Tongue (tissue), 3 donors: ENCODE measurements at places on chromosomes 1 and 21. TPM values are rescaled to one million over a fixed set of nuclear protein-coding genes. Genes with fewer than 3 reads are reported as not detected.

Gene SERTAD4
- total RNA-seq, result 7.0 TPM

Gene CFHR4
- total RNA-seq, result not detected

Gene VASH2
- total RNA-seq, result 17.3 TPM

Gene ANXA9
- total RNA-seq, result 1.6 TPM

Gene ANKRD45
- total RNA-seq, result 0.72 TPM

Gene RHOU
- total RNA-seq, result 19.2 TPM

Gene RNF11
- 91.6 TPM for total RNA-seq

Gene CITED4
- total RNA-seq, result 7.9 TPM

GRCh38 chr1:152052606-152053005 lies 15.8 kb upstream of the S100A11 start:
- peak; percentile 91 for DNase-seq

DNA sequence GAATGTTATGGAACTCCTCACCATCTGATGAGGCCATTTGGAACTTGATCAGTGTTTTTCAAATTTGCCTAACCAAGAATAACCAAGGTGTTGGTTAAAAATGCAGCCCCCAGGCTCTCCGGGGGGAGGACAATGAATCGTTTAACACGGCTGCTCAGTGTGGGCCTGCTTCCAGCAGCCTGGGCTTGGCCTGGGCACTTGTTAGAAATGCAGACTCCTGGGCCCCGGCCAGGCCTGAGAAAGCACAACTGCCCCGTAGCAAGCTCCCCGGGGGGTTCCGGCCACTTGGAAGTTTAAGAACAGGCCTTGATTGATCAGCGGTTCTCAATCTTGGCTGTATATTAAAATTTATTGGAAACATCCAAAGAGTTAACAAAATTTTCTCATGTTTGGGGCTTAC lies 22.8 kb upstream of the C2CD2 start:
- no peak for DNase-seq

DNA sequence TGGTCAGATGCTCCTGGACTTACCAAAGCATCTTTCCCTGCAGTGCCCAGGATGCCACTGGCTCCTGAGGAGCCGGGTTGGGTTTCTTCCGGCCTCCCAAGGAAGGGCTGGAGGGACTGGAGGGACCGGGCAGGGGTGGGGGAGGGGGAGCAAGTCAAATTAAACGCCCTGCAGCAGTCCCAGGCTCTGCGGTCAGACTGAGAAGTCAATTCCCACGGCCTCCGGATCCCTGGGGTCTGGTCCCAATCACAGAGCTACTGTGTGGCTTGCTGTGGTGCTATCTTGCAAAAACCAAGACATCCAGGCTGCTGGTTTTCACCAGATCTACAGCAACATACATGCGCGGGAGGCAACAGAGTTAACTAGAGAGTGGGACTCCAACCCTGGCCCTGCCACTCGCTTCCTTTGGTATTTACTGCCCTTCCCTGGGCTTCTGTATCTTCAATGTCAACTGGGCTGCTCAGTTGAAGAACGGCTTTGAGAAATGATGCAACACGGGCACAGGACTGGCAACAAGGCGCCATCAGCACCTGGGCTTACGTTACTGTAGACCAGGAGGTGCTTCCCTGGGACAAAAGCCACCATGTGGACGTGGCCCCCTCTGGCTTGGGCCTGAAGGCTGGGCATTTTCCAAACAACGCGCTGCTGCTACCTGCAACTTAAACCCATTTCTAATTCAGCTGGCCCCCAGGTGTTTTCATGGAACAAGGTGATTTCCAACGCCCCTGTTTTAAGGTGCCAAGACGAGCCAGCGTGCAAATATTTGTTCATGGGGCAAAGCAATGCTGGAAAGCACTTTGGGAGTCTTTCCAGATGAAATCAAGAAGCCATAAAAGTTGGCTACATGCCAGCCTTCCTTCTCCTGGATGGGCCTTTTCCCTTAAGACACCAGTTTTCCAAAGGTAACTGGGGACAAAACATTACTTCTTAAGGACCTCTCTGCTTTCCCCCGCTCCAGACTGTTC lies 11.5 kb downstream of the RCC2 start:
- no peak for DNase-seq

- DNase-seq, result peak; percentile 84
These were observed 9.6 kb upstream of the GUCA2A start for GRCh38 chr1:42173961-42174735.

GRCh38 chr1:33424610-33425009 lies 6.3 kb downstream of the PHC2 start:
- DNase-seq, result no peak

GRCh38 chr1:171762143-171762563 lies 19.3 kb upstream of the METTL13 start:
- DNase-seq, result no peak

DNA sequence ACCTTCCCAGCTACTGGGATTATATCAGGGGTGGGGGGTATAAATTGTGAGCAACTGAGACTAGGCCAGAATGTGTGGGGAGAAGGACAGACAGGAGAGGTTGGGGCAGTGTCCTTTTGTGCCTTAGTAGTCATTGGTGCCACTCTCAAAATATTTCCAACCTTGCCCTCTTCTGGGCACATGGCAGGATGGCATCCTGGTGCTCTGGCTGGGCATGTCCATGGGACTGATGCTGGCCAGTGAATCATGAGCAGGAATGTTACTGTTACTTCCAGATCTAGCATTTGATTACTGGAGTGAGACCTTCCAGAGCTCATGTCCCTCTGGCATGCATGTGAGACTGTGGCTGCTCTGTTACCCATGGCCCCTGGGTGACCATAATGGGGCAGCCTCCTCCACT lies 151.2 kb downstream of the MATN1 start:
- DNase-seq, result no peak

DNA sequence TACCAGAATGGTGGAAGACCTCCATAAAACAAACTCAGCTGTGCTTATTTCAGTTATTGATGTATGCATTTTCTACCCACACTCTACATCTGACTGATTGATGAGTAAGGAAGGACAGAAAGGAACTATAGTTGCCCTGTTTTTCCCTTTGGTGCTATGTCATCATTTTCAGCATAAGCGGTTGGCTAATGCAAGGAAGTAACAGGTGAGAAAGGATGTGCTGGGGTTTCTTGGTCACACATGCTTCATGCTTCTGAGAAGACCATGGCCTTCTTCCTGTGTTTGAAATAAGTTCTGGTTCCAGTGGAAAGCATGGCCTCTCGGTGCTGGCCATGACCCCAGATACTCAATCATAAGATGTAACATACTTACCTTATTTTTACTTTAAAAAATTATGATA lies 541.2 kb downstream of the PTPRU start:
- no peak for DNase-seq

- peak; percentile 10 for DNase-seq
These were observed 96.6 kb upstream of the TNR start for GRCh38 chr1:175839779-175840669.

- peak; percentile 58 for DNase-seq
These were observed 8.8 kb downstream of the FMO1 start for GRCh38 chr1:171256940-171257606.

DNA sequence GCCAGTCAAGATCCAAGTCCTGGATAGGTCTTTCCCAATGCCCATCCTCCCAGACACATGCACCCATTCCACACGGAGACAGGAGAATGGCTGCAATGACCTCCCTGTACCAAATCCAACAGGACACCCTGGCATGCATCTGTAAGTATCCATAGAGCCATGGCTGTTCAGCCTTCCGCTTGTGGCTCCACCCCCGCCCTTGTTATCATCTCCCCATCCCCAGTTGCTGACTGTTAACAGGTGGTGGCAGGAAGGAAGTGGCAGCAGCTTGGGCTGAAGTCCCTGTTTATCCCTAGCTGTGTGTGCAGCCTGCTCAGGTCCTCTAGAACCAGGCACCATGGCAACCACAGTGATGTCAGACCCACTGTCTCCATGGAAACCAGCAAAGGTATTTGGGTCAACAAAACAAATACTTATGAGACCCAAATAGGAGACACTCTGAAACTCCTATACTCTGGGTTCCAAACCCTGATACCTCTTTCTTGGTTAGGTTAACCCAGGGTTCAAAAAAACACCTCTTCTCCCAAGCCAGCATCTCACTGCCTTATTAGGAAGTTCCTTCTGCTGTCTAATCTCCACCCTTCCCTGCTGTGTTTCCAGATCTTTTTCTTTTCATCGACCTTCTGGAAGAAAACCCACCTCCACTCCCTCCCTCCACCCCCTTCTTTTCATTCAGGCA lies 721 bp downstream of the PBXIP1 start:
- DNase-seq, result peak; percentile 89

DNA sequence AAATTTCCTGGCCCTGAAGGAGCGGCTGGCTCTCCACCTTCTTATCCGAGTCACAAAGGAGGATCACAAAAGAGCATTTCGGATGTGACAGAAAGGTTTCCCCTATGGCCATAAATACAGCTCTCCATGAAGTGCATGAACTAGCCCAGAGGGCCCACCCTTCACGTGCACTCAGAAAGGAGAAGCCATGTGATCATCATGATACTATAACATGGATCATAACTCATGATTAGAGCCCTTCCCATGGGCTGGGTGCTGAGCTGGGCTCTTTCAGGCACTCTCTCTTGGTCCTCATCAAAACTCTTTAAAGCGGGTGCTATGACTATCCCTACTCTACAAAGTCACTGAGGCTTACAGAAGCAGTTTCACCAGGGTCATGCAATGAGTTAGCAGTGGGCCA lies 135.0 kb downstream of the PTPRU start:
- DNase-seq, result no peak

- no peak for DNase-seq
These were observed 195.0 kb upstream of the RGS18 start for GRCh38 chr1:191963286-191963685.

DNA sequence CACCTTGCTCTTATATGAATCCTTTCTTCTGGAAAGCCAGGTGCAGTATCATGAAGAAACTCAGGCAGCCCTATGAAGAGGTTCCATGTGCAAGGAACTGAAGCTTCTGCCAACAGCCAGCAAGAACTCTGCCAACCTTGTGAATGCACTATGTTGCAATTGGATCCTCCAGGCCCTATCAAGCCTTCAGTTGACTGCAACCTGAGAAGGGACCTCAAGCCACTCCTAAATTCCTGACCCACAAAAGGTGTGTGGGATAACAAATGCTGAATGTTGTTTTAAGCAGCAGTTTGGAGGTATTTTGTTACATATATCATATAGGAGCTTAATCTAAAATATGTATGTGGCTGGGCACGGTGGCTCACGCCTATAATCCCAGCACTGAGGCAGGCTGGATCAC lies 84.0 kb downstream of the RERE start:
- peak; percentile 38 for DNase-seq

DNA sequence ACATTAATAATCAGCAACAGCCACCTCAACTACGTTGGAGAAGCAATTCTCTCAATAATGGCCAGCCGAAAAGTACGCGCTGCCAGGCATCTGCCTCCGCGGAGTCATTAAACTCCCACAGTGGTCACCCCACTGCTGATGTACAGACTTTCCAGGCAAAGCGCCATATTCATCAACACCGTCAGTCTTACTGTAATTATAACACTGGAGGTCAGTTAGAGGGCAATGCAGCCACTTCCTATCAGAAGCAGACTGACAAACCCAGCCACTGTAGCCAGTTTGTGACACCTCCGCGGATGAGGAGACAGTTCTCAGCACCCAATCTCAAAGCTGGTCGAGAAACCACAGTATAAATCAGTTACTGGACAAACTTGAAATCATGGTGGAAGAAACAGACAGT lies 93.9 kb downstream of the KIF1B start:
- no peak for DNase-seq
